NCI-H69 (cell line): ENCODE measurements at places on chromosomes 5 and 9.

- DNase-seq, result peak; percentile 8
Observed at GRCh38 chr5:102974177-102974576, 145.8 kb downstream of the GIN1 start.

DNA sequence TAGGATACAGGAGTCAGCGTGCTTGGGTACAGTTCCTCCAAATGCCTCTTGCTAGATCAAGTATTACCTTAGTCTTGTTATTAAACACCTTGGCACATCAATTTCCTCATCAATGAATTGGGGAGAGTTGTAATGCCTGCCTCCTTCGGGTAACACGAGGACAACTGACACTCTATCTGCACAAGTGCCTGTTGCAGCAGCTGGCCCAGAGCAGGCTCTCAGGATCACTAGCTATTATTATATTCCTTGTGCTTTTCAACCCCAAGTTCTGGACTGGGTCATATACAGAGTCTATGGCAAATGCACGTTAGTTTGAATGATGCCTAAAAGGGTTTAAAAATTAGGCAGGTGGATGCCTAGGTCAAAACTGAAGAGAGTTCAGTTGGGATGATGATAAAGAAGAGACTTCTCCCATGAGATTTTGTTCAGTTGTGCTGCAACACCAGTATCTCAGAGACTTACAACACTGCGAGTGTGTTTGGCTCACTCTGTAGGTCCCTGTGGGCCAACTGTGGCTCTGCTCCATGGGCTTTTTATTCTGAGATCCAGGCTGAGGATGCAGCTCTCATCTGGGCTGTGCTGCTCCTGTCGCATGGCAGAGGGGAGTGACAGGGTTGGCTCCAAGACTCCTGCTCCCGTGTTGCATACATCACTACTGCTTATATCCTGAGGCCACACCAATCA lies 41.1 kb upstream of the TEX48 start:
- DNase-seq, result no peak

- DNase-seq, result peak; percentile 30
Observed at GRCh38 chr5:96709152-96709821, 47.1 kb downstream of the CAST start.

- no peak for DNase-seq
Observed at GRCh38 chr5:139379626-139380449, 3.3 kb downstream of the SLC23A1 start.

GRCh38 chr5:50593681-50594080 lies 72.8 kb upstream of the PARP8 start:
- DNase-seq, result no peak

DNA sequence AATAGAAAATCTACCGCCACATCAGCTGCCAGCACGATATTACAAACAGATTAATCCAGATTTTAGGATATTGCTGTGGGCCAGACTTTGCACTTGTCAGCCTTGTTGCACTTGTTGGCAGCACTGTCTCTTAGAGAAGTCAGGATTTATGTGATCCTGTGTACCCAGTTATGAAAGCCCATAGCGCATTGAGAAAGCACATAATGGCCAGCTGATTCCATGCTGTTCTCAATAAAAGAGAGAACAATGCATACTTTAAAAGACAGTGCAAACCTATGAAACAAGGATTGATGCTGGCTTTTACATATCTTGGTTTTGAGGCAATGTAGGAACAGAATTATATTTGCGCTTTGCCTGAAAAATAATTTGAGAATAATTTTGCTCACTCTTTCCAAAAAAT lies 140.8 kb downstream of the CEP120 start:
- peak; percentile 40 for DNase-seq
